ELR (cell line): ENCODE measurements at places on chromosomes 5 and 9.

DNA sequence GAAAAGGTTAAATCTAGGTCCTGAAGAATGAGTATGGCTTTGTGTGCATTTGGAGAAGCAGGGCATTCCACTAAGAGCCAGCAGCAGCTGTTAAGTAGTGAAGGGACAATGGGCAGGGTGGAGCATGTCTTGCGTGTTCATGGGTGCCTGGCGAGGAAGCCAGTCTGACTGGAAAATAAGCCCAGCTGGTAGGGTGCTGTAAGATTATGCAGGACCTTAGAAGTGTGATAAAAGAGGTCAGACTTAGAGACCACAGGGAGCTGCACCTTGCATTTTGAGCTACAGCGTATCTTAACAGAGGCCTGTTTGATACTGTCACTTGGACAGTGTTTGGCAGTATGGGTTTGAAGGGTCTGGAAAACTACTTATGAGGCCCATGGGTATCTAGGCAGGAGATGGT, 131.7 kb upstream of the ELL2 start:
- DNase-seq = no peak

- no peak for DNase-seq
Observed at GRCh38 chr5:71782393-71782770, 63.3 kb downstream of the CARTPT start.

GRCh38 chr9:113350107-113350661, 843 bp downstream of the BSPRY start:
- DNase-seq = no peak

GRCh38 chr5:577800-578199, 34.3 kb upstream of the CEP72 start:
- no peak for DNase-seq

- DNase-seq = peak; percentile 76
Observed at GRCh38 chr5:179243333-179243732, 101.9 kb downstream of the ADAMTS2 start.

DNA sequence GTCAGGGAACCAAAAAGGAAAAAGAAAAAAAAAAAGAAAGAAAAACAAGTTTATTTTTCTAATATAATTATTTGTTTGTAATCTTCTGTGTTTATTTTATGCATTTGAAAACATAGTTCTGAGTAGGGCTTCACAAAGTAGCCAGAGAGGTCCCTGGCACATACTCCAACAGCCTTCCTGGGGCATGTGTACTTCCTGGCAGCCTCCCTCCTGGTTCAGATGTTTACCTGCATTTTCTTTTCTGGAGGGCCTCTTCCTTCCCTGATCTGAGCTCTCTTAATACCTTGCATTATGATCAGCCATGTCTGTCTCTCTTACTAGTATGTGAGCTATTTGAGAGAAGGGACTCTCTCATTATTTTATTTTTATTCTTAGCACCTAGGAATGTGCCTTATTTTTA, 361.8 kb downstream of the KDM4C start:
- DNase-seq = no peak

- DNase-seq = no peak
Observed at GRCh38 chr5:180045889-180046499, 25.6 kb downstream of the RNF130 start.

DNA sequence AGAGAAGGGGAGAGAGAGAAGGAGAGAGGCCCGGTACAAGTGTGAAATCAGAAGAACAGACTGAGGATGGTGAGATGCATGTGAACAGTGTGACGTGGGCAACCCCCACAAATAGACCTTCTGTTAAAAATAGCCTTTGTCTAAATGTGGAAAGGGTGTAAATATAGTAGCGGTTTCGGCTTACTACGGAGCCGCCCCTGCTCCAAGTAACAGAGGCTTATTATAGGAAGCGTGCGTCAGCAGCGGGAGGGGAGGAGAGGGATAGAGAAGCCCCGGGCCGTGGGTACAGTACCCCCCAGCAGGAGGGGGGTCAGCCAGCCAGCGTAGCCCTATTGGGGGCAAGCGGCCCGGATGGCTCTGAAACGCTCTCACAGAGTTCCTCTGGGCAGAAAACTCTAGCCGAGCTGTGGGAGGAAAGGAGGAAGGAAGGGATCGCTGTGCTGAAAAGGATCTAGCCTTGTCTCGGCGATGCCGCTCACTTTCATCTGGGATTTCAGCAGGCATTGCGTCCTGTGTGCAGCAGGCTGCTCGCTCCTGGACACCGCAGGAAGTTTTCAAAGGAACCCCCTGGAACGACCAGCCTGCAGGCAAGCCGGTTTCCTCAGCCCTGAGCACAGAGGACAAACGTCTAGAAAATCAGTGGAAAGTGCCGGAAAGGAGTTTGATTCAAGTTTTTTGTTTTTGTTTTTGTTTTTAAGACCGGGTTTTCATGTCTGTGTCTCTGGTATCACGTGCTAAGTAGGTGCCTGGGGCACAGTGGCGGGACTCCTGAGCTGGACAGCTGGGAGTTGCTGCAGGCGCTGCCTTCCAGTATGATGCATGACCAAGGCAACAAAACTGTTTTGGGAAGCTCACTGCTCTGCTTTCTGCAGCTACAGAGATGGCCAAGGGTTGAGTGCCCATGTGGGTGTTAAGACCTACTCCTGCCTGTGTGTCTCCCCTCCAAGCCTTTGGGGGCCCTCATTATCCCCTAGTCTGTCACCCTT, 146.6 kb downstream of the SEC61B start:
- peak; percentile 62 for DNase-seq

- DNase-seq = peak; percentile 58
Observed at GRCh38 chr5:180810959-180811622, 8.5 kb upstream of the MGAT1 start.

DNA sequence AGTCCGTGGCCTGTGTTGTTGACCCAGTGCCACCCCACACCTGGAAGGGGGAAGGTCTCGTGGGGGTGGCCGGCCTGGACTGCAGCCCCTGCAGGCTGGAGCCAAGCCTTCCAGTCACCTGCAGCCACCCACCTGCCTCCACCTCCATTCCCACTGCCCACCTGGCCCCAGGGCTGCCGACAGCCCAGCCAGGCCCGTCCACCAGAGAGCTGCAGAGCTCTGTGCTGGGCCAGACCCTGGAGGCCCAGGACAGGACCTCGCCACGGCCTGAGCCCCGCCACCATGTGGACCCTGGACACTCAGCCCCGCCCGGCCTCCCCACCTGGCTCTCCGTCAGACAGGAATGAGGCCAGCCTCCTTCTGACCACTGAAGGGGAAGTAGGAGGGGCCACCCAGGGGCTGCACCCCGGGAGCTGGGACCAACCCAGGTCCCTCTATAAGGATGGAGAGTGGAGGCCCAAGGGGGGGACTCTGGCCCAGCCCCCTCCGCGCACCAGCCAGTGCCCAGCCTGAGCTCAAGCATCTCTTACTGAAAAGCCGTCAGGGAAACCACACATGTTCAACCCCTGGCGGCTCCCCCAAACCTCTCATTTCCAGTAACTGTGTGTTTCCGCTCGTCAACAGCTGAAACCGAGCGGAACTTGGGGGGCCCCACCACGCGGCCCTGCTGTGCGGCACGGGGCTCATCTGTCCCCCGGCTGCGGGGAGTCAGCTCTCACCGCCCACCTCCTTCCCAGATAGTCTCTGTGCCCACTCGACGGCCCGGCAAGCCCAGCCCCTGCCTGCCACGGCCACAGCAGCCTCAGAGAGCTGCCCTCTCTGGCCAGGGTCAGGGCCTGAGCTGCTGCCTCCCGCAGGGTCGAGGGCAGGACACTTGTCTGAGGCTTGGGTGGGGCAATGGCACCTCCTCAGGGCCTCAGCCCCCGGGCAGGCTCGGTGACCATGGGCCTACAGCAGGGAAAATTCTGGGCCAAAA, 12.8 kb downstream of the NOTCH1 start:
- DNase-seq = no peak

- DNase-seq = no peak
Observed at GRCh38 chr9:133202688-133203453, 6.2 kb downstream of the OBP2B start.

GRCh38 chr5:155094455-155094854, 80.9 kb downstream of the KIF4B start:
- no peak for DNase-seq

DNA sequence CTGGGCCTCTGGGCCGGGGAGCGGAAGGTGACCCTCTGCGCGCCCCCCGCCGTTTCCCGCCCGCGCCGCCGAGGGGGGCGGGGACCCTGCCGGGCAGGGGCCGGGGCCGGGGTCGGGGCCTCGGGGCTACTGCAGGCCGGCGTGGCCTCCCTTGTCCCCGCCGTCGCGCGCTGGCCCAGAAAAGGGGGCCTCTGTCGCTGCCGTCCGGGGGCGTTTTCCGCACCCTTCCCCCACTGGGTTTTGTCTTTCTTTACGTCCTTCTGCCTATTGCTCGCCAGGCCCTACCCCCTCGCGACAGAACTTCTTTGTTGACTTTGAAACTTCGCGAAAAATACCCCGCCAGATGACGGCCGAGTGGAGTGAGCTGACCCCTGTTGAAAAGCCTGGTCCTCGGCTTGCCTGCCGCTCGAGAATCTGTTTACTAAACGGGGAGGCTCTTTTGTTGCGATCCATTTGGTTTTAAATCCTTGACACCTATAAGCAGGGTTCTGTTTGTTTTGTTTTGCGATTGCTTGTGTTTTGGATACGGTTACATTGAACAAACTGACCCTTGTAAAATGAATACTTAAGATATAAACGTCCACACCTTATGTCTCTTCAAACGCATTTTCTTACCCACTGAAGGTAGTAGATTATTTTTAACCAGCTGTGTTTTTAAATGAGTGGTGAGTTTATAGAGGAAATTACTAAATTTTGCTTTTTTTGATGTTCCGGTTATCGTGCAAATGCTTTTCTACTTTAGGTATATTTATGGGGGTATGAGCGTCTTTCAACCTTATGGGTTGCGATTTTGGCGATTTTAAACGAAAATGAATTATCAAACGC, 765 bp downstream of the MARCHF6 start:
- DNase-seq = peak; percentile 71

GRCh38 chr9:5278486-5278885, 26.0 kb downstream of the RLN2 start:
- no peak for DNase-seq

- no peak for DNase-seq
Observed at GRCh38 chr9:98378206-98378780, 122.8 kb upstream of the TBC1D2 start.

GRCh38 chr9:13485068-13485596, 205.6 kb upstream of the MPDZ start:
- DNase-seq = no peak

DNA sequence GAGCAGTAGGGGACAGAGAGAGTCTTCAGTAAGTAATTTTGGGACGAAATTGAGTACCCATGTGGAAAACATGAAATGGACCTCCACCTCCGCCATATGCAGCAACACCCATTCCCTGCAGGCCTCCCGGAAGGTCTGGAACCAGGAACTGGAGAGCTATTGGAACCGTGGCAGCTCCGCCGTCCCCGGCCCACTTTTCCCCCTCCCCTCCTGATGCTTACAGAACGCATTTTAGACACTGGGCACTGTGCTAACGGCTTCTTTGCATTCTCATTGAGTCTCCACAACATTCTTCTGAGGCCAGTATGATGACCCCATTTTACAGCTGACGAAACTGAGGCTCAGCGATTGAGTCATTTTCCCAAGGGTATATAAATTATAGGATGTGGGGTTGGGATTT, 20.4 kb upstream of the ZBTB43 start:
- no peak for DNase-seq

GRCh38 chr9:2802494-2802921, 41.4 kb downstream of the PUM3 start:
- DNase-seq = no peak

DNA sequence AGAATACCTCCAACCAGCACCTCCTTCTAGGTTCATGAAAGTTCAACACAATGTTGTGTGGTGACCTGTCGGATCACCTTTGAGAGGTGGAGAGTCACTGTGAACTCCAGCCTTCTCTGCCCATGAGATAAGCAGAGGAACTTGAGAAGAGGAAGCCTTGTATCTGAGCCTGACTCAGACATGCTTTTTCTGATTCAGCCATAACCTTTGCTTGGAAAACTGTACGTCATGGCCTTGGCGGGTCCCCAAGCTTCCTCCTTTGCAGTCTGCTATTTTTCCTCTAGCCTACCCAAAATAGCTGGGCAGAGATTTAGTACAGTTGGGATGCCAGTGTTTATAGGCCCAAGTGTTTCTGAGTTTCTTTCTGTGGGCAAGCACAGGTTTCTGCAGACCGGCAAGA, 274.7 kb downstream of the CETN3 start:
- peak; percentile 18 for DNase-seq

DNA sequence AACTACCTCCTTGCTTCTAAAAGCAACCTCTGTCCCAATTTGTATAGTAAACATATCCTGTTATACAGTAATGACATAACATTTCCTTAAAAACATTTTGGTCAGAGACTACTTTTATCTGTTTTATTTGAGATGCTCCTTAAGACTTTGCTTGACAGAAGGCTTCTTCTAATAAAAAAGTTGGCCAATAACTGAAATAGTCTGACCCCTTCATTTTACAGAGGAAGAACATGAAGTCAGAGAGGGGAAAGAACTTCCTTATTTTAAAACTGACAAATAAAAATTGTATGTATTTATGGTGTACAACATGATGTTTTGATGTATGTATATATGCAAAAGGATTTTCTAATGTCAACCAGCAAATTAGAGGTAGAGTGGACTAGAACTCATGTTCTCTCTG, 35.8 kb upstream of the SPARC start:
- DNase-seq = no peak

GRCh38 chr5:54551292-54551691, 33.7 kb downstream of the SNX18 start:
- no peak for DNase-seq

DNA sequence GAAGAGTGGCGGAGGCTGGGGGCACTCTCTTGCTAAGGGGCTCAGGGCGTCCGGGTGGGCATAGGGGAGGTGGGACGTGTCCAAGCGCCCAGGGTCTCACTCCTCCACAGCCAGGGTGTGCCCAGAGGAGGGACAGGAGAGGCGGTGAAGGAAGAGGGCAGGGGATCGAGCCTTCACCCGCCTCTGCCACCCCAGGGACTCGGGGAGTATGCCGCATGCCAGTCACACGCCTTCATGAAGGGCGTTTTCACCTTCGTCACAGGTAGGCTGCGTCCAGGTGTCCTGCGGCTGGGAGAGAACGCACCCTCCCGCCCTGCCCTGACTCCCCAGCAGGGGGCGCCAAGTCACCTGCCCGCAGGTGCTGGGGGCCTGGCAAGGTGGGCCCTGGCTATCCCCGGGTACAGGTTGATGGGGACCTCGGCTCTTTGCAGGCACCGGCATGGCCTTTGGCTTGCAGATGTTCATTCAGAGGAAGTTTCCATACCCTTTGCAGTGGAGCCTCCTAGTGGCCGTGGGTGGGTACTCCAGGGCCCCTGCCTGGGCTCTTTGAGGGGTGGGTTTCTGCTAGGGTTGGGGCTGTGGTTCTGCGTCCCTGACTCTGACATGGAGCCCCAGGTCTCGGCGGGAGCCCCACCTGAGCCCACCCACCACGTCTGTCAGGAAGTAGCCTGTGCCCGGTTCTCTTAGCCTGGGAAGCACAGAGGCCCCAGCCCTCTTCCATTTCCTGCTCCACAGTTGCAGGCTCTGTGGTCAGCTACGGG, 552 bp downstream of the TMEM141 start:
- peak; percentile 49 for DNase-seq

DNA sequence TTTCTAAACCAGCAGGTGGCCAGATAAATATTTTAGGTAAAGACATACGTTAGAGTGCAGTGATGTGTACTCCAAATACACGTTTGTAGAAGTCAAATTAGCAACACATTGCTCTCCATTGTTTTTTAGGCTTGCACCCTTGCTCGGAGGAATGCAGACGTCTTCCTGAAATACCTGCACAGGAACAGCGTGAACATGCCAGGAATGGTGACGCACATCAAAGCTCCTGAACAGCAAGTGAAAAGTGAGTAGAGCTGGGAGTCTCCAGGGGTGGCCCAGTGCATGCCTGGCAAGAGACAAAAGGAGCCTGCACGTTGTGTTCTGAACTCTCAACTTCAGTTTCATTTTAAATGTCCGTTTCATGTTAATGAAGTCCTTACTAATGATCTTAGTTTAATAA, 207.5 kb upstream of the OTULINL start:
- no peak for DNase-seq
